Activated naive CD8-positive, alpha-beta T cell treated with anti-CD3 and anti-CD28 coated beads for 36 hours (primary cell): ENCODE measurements at places on chromosomes 5 and 9.

DNA sequence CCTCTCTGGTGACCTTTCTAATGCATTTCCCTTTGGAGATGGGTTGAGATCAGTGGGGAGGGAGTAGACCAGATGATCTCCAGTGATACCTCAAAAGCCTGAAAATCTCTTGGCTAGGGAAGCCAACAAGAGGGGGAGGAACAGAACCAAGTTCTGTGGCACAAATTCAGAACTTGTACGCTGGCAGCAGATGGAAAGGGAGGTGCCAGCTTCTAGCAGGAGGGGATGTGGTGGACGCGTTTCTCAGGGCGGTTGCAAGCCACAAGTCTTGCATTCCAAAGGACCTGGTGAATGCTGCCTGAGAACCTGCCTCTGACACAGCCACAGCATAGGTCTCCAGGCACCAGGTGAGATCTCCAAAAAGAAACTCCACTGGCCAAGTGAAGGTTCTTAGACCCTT lies 13.4 kb downstream of the SLIT3 start:
- no peak overlapping the region for H3K27ac ChIP-seq
- peaks cover 4% of the 10 kb centered on the region for H3K27me3 ChIP-seq
- no peak for DNase-seq

- no peak overlapping the region for H3K27ac ChIP-seq
- no peaks in the 10 kb centered on the region for H3K36me3 ChIP-seq
- DNase-seq: no peak
Observed at GRCh38 chr5:135069016-135069770, 35.2 kb upstream of the PITX1 start.

DNA sequence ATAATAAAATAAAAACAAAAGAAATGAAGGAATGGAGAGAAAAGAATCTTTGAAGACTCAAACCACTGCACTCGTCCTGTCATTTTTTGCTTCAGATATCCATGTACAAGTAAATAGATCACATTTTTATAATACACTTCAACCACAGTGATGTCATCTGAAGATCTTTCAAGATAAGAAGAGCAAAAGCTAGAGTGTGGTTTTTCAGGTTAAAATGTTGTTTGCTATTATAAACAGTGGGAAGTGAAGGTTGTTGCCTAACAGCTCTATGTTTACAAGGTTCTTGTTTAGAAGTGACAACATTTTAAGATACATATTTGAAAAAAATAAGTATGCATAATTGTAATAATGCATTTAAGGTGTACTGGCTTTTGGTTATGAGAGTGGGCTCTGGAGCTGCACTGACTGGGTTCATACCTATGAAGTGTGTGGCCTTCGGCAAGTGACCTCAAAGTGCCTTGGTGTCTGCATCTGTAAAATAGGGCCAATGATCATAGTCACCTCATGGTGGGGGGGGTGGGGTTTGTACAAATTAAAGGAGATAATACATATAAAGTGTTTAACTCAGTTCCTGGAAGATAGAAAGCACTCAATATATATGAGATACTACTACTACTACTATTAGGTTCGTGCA lies 45.5 kb upstream of the IL7R start:
- peaks cover 60% of the 10 kb centered on the region for H3K4me1 ChIP-seq
- H3K27ac ChIP-seq: peak overlapping the region; percentile 86
- peaks cover 24% of the 10 kb centered on the region for H3K36me3 ChIP-seq
- DNase-seq: no peak
- no peaks in the 10 kb centered on the region for H3K27me3 ChIP-seq

- H3K27ac ChIP-seq: no peak overlapping the region
- H3K4me3 ChIP-seq: no peak overlapping the region
- no peaks in the 10 kb centered on the region for H3K36me3 ChIP-seq
- no peaks in the 10 kb centered on the region for H3K27me3 ChIP-seq
- no peaks in the 10 kb centered on the region for H3K4me1 ChIP-seq
Observed at GRCh38 chr5:135449644-135450043, 2.5 kb upstream of the DCANP1 start.

DNA sequence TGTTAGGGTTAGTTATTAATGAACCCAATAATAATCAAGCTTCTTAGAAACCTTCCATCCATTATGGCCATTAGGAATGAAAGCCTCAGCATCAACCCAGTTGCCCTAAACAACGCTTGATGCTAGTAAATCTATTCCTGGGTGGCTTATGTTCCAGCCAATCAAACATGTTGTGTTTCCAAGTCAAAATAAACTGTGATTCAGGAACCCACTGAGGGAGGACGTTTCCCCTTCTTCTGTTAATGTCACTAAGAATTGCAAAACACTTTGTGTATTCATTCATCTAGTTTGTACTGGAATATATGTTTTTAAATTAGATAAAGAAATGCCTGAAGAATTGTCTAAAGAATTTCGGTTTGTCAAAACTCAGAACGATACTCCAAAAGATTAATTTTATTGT lies 142.5 kb upstream of the MSX2 start:
- DNase-seq: no peak
- H3K27ac ChIP-seq: no peak overlapping the region
- H3K4me1 ChIP-seq: no peaks in the 10 kb centered on the region
- H3K4me3 ChIP-seq: no peak overlapping the region

DNA sequence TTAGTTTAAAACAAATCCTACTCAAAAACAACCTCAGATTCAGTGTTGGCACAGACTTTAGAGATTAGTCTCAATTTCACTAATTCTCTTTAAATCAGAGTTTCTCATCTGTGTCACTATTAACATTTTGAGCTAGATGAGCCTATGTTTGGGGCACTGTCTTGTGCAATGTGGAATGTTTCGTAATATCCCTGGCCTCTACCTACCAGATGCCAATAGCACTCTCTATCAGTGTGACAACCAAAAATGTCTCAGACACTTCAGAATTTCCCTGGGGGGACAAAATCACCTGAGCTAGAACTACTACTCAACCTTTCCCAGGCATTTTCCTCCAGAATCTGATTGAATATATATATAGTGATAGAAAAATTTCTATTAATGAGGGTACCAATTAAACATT lies 465.2 kb upstream of the RGMB start:
- no peak overlapping the region for H3K4me3 ChIP-seq
- H3K4me1 ChIP-seq: peaks cover 6% of the 10 kb centered on the region
- H3K27me3 ChIP-seq: peaks cover 5% of the 10 kb centered on the region
- DNase-seq: no peak
- no peaks in the 10 kb centered on the region for H3K36me3 ChIP-seq

DNA sequence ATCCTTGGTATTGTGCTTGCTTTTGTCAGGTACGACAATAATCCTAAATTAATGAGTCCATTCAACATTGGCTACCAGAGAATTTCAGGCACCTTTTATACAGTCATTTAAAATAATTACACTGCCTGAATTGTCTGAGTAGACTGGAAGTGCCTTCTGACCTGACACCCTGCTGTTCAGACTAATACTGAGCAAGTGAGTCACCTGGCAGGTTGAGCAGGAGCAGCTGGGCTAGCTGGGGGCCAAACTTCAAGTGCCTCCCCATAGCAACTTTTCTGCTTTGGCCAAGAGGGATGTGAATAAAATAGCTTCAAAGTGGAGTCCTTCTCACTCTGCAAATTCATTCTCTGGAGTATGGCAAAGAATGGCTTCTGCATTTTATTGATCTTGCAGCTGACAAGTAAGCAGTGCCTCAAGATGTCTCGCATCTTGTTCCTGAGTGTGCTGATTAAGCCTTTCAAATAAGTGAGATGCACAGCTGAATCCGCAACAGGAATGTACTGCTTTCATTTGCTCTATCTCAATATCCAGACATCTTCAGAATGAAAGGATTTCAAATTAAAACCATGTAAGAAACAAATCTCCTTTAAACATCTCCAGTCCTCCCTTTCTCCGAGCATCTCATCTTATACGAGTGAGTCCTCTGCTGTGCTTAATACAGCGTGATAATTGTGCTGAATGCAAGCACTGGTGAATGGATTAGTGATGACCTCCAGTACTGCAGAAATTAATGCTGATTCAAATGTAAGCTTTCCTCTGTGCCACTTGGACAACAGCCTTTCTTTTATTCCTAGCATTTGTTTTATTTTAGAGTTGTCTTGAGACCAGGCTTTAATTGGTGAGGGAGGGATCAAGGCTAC lies 271.2 kb downstream of the EDIL3 start:
- no peaks in the 10 kb centered on the region for H3K4me1 ChIP-seq
- no peaks in the 10 kb centered on the region for H3K36me3 ChIP-seq
- H3K27ac ChIP-seq: no peak overlapping the region
- no peaks in the 10 kb centered on the region for H3K27me3 ChIP-seq

DNA sequence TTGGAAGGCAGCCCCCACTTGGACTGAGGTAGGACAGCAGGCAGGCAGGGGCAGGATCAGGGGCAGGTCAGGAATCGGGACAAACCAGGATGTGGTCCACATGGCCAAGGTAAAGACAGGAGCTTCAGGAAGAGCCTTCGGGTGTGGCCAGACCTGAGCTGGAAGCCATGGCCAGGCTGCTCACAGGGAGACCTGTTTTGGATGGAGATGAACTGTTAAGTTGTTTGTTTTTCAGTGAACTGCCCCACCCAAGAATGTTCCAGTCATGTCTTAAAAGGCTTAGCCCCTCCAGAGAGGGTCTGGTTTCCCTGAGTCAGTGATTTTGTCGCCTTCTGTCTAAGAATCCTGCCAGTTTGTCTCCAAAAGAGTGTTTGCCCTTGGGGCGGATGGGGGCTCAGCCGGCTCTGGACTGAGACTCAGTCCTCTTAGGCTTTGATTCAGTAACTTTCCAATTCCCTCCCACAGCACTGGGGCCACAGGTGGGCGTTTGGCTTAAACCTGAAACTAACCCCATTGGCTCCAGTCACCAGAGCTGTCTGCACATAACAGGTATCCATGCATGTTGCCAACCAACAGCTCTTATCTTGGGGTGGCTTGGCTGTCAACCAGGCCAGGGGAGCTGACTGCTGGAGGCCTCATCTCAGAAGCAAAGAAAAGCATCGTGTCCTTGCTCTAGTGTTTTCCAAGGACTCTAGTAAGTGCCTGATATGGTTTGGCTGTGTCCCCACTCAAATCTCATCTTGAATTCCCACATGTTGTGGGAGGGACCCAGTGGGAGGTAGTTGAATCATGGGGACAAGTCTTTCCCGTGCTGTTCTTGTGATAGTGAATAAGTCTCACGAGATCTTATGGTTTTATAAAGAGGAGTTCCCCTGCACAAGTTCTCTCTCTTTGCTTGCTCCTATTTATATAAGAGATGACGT lies 11.3 kb upstream of the ANKH start:
- no peak for DNase-seq
- no peaks in the 10 kb centered on the region for H3K36me3 ChIP-seq
- no peak overlapping the region for H3K27ac ChIP-seq
- H3K4me3 ChIP-seq: no peak overlapping the region
- H3K27me3 ChIP-seq: no peaks in the 10 kb centered on the region
- H3K4me1 ChIP-seq: no peaks in the 10 kb centered on the region

DNA sequence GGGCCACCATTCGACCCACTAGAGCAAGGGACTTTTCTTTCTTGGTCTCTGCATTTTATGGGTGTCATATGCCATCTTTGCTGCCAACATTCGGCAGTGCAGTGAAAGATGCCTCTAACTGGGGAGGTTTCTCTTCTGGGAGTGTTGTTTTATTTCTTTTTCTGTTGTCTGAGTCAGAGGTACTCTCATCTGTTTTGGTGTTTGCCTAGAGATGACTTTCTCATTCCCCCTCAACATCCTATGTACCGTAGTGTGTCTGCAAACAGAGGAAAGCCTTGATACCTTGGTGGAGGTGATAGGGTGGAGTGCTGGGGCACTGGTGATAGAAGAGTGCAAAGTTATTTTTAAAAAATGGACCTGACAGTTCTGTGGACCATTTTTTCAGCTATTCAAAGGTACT lies 182.1 kb downstream of the ARHGAP26 start:
- H3K36me3 ChIP-seq: peaks cover 29% of the 10 kb centered on the region
- no peaks in the 10 kb centered on the region for H3K27me3 ChIP-seq
- H3K4me3 ChIP-seq: no peak overlapping the region
- DNase-seq: no peak

DNA sequence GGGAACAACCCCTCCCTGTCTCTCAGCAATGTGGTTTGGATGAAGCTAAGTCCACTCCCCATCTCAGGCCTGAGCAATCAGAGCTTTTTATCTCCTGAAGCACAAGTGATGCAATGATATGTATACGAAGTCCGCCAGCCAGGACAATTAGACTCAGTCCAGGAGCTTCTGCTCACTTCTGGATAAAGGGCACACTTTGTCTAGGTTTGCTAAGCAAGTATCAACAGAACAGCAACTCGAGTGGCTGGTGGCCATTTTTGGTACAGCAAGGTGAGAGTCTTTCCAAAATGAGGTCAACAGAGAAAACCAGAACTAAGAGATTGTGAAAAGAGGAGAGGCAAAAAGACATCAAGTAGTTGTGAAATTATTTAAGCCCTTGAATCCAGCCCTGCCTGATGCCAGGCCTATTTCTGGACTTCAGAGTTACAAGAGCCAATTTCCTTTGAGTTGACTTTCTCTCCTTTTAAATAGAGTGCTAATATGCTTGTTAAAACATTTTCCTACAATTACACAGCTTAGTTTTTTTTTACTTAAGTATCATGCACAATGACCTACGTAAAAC lies 8.2 kb downstream of the NDUFA8 start:
- no peak for DNase-seq
- H3K27me3 ChIP-seq: no peaks in the 10 kb centered on the region
- H3K27ac ChIP-seq: no peak overlapping the region
- H3K36me3 ChIP-seq: peaks cover 7% of the 10 kb centered on the region

DNA sequence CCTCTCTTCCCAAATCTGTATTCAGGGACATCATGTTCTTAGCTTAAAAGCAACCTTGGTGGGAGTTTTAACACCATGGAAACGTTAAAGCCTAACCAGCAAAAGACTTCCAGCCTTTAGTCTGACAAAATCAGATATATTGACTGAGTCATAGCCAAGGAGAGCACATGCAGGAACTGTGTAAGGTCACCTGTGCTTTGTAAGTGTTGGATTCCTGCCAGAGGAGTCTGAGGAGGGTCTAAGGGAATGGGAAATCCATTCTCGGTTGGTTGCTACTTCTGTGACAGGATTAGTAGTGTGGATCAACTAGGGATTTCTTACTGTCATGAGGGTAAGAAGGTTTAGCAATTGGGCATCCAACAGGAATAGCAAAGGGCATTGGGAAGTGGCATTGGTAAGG lies 142.0 kb upstream of the CHD1 start:
- H3K4me1 ChIP-seq: no peaks in the 10 kb centered on the region
- no peak overlapping the region for H3K4me3 ChIP-seq
- no peaks in the 10 kb centered on the region for H3K36me3 ChIP-seq
- H3K27ac ChIP-seq: no peak overlapping the region

DNA sequence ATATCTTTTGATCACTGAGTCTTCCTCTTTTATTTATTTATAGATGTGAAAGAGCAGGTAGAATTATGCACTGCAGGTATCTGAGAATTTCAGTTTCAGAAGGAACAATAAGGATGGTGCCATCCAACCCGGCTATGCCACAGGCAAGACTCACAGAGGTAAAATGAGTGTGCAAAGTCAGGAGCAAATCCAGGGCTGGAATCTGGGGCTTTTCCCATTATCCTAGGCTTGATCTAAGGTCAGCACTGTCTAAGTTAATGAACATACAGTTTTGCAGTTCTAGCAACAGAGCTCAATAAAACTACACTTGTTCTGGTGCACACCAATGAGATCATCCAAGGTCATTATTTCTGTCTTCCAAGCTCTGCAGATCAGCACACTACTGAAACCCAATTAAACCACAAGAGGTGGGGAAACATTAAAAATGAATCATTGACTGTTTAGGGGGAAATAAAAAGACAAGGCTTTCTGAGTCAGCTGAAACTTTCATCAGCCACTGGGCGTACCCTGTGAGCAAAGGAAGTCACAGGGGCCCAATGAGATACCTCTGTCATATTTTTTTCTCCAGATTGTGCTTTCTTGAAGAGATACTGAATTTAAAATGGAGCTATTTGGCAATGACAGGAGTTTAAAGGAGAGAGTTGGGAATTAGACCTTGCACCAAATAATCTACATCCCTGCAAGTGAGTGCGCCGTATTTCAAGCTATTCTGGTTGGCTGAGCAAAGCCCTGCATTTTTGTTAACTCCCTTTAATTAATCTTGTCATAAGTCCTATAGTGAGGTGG lies 662.2 kb upstream of the ZNF608 start:
- H3K36me3 ChIP-seq: no peaks in the 10 kb centered on the region
- peak; percentile 1 for DNase-seq
- H3K4me1 ChIP-seq: peaks cover 9% of the 10 kb centered on the region
